ENCODE measurements at places on chromosomes 4 and X. TPM values are rescaled to one million over a fixed set of nuclear protein-coding genes. Genes with fewer than 3 reads are reported as not detected.

XAGE1A gene
- not detected for total RNA-seq

DNA sequence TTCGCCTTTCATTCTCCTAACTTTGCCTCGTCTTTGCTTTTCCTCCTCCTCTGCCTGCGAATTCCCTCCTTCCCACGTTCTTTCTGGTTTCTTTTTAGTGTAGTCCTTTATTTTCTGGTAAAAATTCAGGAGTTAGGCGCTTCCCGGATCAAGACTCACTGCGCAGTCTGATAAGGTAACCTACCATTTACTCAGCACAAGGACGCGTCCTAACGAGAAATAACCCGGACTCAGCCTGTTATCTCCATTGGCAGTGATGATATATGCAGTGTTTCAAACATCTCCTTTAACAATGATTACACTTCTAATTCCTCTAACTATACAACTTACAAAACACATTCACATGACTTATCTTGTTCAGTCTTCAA lies 357 bp upstream of the ETNPPL start:
- DNase-seq = no peak

ARMCX5 gene
- total RNA-seq = 4.1 TPM

- no peak for DNase-seq
Measured at GRCh38 chr4:162356181-162356580, 192.4 kb upstream of the FSTL5 start.

DNA sequence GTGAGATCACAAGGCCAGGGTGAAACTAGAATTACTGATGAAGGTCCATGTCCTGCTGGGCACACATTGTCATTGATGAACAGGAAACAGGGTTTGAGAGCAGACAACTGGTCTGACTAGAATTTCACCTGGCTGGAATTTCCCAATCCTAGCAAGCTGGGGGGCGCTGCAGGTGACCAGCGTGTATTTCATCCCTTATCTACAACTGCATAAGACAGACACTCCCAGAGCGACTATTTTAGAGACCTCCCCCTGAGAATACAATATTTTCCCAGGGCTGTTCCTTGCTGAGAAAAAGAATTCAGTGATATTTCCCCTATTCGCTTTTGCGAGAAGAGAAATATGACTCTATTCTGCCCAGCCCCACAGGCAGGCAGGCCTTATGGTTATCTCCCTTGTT lies 432.6 kb upstream of the GALNT7 start:
- no peak for DNase-seq

- no peak for DNase-seq
Measured at GRCh38 chrX:100717363-100717762, 14.6 kb downstream of the SYTL4 start.

DNA sequence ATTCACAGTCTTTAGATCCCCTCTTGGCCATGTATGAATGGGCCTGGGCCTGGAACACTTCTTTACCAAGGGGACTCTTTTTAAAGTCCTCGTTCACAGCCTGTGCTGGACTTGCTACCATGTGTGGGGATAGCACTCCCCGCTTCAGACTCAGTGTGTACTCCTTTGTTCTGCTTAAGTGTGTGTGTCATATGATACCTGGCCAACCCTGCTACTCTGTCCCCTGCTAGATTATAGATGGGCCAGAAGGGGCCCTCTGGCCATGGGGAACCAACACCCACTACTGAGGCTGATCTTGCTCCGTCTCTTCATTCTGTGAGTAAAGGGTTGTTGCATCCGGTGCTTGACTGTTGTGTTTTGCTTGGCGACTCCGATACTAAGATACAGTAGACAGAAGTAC lies 8.0 kb downstream of the CCDC110 start:
- DNase-seq = no peak

MTNR1A gene
- total RNA-seq = not detected

CLTRN gene
- 0.53 TPM for total RNA-seq

PAGE5 gene
- not detected for total RNA-seq

DNA sequence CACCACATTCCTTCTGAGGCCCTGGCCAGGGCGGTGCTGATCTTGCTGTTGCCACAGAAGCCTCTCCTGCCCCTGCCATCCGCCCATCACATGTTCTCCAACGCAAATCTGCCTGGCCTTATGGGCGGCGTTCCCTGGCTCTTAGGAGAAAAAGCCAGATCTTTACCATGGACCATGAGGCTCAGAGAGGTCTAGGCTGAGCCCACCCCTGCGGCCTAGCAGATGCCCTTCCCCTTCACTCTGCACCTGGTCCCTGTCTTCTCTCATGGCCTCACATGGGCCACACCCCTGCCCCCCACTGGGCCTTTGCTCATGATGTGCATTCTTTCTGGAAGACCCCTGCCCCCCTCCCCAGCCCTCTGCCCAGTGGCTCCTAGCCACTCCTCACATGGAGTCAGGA lies 78.5 kb downstream of the CRMP1 start:
- DNase-seq = no peak

DNA sequence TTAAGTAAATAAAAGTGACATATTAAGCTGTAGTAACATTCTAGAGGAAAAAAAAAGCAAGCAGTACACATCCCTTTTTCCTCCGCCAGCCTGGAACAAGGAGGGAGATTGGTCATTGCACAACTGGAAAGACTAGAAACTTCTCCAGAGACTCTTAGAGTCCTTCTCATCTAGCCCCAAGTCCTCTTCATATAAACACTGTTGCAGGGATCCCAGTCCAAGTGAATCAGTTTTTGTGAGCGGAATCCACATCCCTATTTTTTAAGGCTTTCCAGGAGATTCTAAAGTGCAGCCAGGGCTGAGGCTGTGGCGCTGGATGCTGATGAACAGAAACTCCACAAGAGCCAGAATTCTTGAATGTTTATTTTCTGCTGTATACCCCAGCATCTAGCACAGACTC lies 23.8 kb downstream of the REELD1 start:
- DNase-seq = no peak

DNA sequence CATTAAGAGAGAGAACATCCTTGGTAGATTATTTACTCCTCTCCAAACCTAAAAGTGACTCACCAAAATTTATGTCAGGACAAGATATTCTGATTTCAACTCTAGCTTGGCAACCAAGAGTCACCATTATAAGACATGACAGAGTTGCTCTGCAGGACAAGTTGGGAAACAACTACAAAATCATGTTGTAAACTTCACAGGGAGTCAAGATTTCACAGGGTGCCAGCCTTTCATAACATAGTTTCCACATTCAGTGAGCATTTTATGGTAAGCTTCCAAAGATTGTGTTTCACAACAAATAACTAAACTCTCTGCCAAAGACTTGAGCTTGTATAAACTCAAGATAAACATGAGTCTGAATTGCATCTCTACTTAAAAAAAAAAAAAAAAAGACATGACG lies 121.0 kb upstream of the DIAPH2 start:
- DNase-seq = no peak

GRCh38 chrX:72258174-72258573 lies 18.9 kb downstream of the RPS4X start:
- no peak for DNase-seq

Measured in left cardiac atrium (tissue), 4 donors.